ENCODE measurements at places on chromosomes 13 and 19. TPM values are rescaled to one million over a fixed set of nuclear protein-coding genes. Genes with fewer than 3 reads are reported as not detected.

Gene LHB
- polyA plus RNA-seq = 0.35 TPM

Gene SKA3
- 15.1 TPM for polyA plus RNA-seq

Gene PGLYRP2
- polyA plus RNA-seq = 0.11 TPM

Gene SULT2B1
- polyA plus RNA-seq = 0.37 TPM

Gene PDX1
- not detected for polyA plus RNA-seq

Gene COX6B2
- polyA plus RNA-seq = 0.76 TPM

Gene LSM7
- 125 TPM for polyA plus RNA-seq

Gene RCBTB1
- 46.6 TPM for polyA plus RNA-seq

Gene UBE2L5
- polyA plus RNA-seq = 0.70 TPM

Gene ONECUT3
- not detected for polyA plus RNA-seq

Gene PRSS57
- 0.28 TPM for polyA plus RNA-seq

Gene DPY19L3
- polyA plus RNA-seq = 69.5 TPM

Gene LILRB3
- 0.47 TPM for polyA plus RNA-seq

Gene CYP4F8
- not detected for polyA plus RNA-seq

Gene CD320
- polyA plus RNA-seq = 43.4 TPM

Gene KMT2B
- 42.6 TPM for polyA plus RNA-seq

Gene ATP8B3
- polyA plus RNA-seq = 0.62 TPM

Gene ZNF534
- 0.34 TPM for polyA plus RNA-seq

Gene CFAP97D2
- polyA plus RNA-seq = not detected

Gene ZNF253
- 34.1 TPM for polyA plus RNA-seq

Gene APOC4
- polyA plus RNA-seq = 0.51 TPM

Gene SLC25A42
- polyA plus RNA-seq = 27.8 TPM

Gene LILRA1
- 0.77 TPM for polyA plus RNA-seq

Gene TEX29
- polyA plus RNA-seq = 0.61 TPM

Gene URAD
- polyA plus RNA-seq = not detected

Gene HPN
- polyA plus RNA-seq = 109 TPM

Gene RFPL4A
- not detected for polyA plus RNA-seq

Gene ZNF433
- polyA plus RNA-seq = 16.2 TPM

Gene SYT5
- 0.71 TPM for polyA plus RNA-seq

Gene ENOX1
- polyA plus RNA-seq = 9.8 TPM

Gene OR7C1
- polyA plus RNA-seq = 0.13 TPM

Gene KRTDAP
- 1.2 TPM for polyA plus RNA-seq

Gene OLFM2
- polyA plus RNA-seq = 21.2 TPM
